Progenitor cell of endocrine pancreas (in vitro differentiated cells): ENCODE measurements at places on chromosomes 6 and 20.

DNA sequence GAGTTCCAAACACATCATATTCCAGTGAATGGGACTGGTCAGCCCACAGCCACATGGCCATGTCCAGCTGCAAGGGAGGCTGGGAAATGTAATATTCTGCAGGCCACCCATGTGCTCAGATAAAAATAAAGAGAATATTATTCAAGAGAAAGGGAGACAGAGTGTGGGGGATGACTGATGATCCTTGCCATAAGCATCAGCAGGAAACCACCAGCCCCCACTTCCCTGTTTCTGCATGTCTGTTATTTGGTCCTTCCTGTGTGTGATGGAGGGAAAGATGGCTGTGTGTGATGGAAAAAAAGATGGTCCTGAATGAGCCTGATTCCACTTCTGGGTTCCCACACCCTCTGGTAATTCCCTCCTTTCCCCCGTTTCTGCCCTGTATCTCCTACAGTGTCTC is 13.1 kb upstream of the RSPO4 start:
- no peak for DNase-seq

- no peak for DNase-seq
Observed at GRCh38 chr6:6495851-6496250, 92.7 kb upstream of the LY86 start.

GRCh38 chr6:87105823-87106222 is 10.9 kb upstream of the CGA start:
- DNase-seq: no peak

- DNase-seq: no peak
Observed at GRCh38 chr6:19682859-19683258, 154.3 kb upstream of the ID4 start.

DNA sequence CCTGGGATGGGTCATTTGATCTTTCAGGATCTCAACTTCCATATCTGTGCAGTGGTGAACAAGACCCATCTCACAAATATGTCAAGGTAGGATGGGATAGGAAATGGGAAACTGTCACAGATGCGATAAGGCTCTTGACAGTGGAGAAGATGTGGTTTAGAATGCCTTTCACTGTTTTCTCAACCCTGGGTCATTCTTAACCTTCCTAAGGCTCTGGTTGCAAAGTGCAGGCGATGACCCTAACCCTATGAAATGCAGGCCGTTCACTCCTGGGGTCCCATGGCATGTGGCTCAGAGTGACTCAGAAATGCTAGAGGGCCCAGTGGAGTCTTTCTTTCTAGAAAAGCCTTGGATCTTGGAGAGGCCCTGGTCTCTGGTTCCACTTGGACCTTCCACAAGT is 61.7 kb downstream of the FOXA2 start:
- DNase-seq: no peak
